T-helper 17 cell (primary cell): ENCODE measurements at places on chromosomes 3 and 15. TPM values are rescaled to one million over a fixed set of nuclear protein-coding genes. Genes with fewer than 3 reads are reported as not detected.
A peak's percentile ranks its signal among the peaks of the same experiment; 100 is the strongest.

RYR3 gene
- total RNA-seq, result 0.05 TPM

TP63 gene
- total RNA-seq, result 1.5 TPM

ISL2 gene
- total RNA-seq, result not detected

GPR176 gene
- not detected for total RNA-seq

VPS39 gene
- total RNA-seq, result 93.1 TPM

BFSP2 gene
- total RNA-seq, result 1.2 TPM

FANCD2OS gene
- total RNA-seq, result not detected

RPP25 gene
- 1.3 TPM for total RNA-seq

PPP1R14D gene
- not detected for total RNA-seq

INKA1 gene
- 5.2 TPM for total RNA-seq

LMAN1L gene
- 0.91 TPM for total RNA-seq

GRCh38 chr3:193980326-193980725 lies 155.6 kb upstream of the HES1 start:
- H3K4me3 ChIP-seq, result no peak overlapping the region
- H3K36me3 ChIP-seq, result no peaks in the 10 kb centered on the region
- peaks cover 11% of the 10 kb centered on the region for H3K27me3 ChIP-seq
- no peaks in the 10 kb centered on the region for H3K4me1 ChIP-seq

- H3K4me3 ChIP-seq, result no peak overlapping the region
- no peaks in the 10 kb centered on the region for H3K27me3 ChIP-seq
- no peaks in the 10 kb centered on the region for H3K36me3 ChIP-seq
- no peaks in the 10 kb centered on the region for H3K4me1 ChIP-seq
- no peak overlapping the region for H3K27ac ChIP-seq
These were observed 363.0 kb downstream of the PLOD2 start for GRCh38 chr3:145798007-145798406.

GRCh38 chr3:187223799-187224198 lies 26.5 kb downstream of the RTP1 start:
- H3K27me3 ChIP-seq, result peaks cover 32% of the 10 kb centered on the region
- no peak overlapping the region for H3K4me3 ChIP-seq
- DNase-seq, result no peak
- H3K4me1 ChIP-seq, result peaks cover 5% of the 10 kb centered on the region
- no peaks in the 10 kb centered on the region for H3K36me3 ChIP-seq

DNA sequence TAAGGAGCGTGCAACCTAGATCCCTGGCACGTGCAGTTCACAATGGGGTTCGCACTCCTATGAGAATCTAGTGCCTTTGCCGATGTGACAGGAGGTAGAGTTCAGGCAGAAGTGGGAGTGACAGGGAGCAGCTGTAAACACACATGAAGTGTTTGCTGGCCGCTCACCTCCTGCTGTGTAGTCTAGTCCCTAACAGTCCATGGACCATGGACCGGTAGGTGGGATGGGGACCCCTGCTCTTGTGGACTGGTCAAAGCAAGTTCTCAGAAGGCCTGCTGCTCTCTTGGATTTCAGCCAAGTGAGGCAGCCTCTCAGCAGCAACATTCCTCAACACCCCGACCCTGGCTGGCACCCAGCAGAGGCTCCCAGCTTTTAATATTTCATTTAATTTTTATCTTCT lies 58.2 kb upstream of the SNRPA1 start:
- H3K36me3 ChIP-seq, result no peaks in the 10 kb centered on the region
- no peaks in the 10 kb centered on the region for H3K4me1 ChIP-seq
- H3K27me3 ChIP-seq, result peaks cover 51% of the 10 kb centered on the region
- no peak for DNase-seq

GRCh38 chr15:27623560-27624305 lies 475.4 kb downstream of the OCA2 start:
- no peak overlapping the region for H3K4me3 ChIP-seq
- no peak for DNase-seq
- H3K27me3 ChIP-seq, result no peaks in the 10 kb centered on the region
- H3K36me3 ChIP-seq, result no peaks in the 10 kb centered on the region
- H3K27ac ChIP-seq, result no peak overlapping the region

DNA sequence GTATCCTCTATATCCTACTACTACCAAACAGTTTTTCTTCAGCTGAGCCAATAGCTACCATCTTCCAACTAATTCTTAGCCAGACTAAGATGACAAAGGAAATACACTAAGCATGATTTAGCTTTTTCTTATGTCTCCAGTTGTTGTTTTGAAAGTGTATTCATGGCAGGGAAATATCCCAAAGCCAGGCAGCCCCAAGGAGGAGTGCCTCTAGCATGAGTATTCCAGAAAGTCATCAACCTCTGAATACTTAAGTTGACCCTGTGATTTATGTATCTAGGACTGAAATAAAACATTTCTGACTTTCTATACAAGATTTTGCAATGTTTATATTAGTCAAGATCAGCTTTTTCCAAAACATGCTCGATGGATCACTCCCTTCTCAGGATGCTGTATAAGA lies 449.1 kb downstream of the IL5RA start:
- H3K36me3 ChIP-seq, result no peaks in the 10 kb centered on the region
- H3K4me3 ChIP-seq, result no peak overlapping the region
- peaks cover 6% of the 10 kb centered on the region for H3K27me3 ChIP-seq
- no peaks in the 10 kb centered on the region for H3K4me1 ChIP-seq

DNA sequence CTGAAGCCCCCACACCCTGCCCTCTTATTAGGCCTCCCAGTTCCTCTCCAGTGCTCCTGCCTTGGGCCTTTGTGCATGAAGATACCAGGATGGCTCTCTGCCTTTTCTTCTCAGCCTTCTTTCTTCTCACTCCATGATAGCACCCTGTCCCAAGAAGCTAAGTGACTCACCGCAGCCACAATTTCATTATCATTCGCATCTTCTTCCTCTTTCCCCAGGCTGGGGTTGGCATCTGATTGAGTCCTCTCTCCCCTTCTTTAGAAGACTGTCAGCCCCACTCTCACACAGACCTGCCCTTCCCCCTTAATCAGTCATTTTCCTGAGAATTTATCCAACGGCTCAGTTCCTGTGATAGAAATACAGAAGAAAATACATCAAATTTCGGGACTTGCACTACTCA lies 102.0 kb downstream of the STAC start:
- no peak overlapping the region for H3K4me3 ChIP-seq
- no peak for DNase-seq
- H3K36me3 ChIP-seq, result peaks cover 2% of the 10 kb centered on the region
- no peaks in the 10 kb centered on the region for H3K4me1 ChIP-seq

- peaks cover 2% of the 10 kb centered on the region for H3K4me1 ChIP-seq
- DNase-seq, result no peak
- no peaks in the 10 kb centered on the region for H3K27me3 ChIP-seq
These were observed 59.9 kb upstream of the PTX3 start for GRCh38 chr3:157376603-157377300.

DNA sequence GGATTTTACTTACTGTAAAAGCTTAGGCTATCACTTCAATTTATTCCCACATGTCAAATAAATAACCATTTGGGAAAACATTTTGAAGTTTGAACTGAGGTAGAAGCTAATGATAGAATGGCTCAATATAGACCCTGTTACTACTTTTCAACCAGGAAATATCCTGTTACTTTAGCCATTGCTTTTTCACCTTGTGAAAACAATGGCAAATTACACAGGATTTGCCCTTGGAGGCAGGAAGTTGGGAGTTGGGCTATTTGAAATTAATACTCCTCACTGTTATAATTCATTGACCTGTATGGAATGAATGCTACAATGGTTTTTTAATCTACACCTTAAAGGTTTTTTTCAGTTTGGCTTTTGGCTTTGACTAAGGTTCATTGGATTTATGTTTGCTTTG lies 98.1 kb upstream of the UBE2E2 start:
- no peaks in the 10 kb centered on the region for H3K36me3 ChIP-seq
- H3K4me3 ChIP-seq, result no peak overlapping the region
- no peak overlapping the region for H3K27ac ChIP-seq
- DNase-seq, result no peak
- H3K4me1 ChIP-seq, result no peaks in the 10 kb centered on the region

DNA sequence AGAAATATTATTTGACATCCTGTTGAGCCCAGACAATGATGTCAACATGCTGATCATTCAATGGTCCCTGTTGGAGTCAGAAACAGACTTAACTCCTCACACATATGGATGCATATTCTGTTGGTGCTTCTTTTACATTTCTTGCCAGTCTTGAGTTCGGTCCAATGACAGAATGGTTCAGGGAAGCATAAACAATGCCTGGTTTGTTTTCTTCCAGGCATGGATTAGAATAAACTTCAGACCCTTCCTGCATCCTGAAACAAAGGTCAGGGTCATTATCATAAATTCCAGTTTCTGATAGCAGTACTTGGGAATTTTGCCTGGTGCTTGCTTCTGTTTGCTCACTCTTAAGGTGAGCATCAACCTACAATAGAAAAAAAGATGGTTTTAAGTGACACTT lies 33.3 kb downstream of the BTLA start:
- no peaks in the 10 kb centered on the region for H3K27me3 ChIP-seq
- no peak overlapping the region for H3K4me3 ChIP-seq
- peaks cover 55% of the 10 kb centered on the region for H3K4me1 ChIP-seq
- no peak overlapping the region for H3K27ac ChIP-seq
- DNase-seq, result no peak

DNA sequence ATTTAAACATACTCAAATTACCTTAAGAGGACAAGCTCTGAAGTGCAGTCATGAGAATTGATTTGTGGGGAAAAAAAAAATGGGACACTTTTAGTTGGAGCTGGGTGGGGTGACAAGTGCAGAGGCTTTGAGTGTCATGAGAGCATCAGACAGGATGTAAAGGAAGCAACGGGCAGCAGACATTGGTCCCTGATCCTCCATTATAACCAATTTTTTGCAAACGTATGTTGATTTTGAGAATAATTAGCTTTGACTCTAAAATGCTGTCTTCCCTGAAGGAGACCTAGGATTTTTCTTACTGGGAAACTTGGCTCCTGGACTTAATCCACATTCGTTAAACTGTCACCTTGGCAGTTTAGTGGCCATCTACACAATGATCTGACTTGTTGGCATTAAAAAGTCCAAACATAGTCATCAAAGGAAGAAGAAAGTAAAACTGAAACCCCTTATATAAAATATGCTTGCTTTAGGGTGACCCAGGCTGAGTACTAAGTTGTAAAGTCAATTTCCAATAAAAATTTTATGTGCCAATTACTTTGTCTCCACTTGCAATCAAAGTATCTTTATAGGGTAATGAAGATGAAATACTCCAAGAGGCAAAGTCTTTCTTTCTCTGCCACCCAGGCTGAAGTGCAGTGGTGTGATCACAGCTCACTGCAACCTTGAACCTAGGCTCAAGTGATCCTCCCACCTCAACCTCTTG lies 45.6 kb downstream of the BCL2L10 start:
- no peak for DNase-seq
- peak overlapping the region; percentile 72 for H3K27ac ChIP-seq
- H3K27me3 ChIP-seq, result no peaks in the 10 kb centered on the region
- no peak overlapping the region for H3K4me3 ChIP-seq
- H3K36me3 ChIP-seq, result peaks cover 12% of the 10 kb centered on the region

DNA sequence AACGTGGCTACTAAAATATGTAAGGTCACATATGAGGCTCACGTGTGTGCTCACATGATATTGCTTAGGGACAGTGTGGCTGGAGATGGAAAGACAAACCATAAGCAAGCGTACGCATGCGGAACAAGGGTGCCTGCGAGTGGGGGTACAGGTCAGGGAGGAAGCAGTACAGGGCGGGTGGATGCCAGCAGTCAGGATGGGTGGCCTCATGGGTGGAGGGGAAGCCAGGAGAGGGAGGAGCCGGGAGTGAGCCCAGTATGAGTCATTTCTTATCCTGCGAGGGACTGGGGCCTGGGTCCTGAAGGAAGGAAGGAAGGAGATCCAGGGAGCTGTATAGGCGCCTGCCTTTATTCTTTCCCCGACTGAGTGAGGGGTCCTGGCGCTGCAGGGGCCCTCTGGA lies 42.0 kb upstream of the CGNL1 start:
- no peak overlapping the region for H3K27ac ChIP-seq
- no peak for DNase-seq
- peaks cover 2% of the 10 kb centered on the region for H3K36me3 ChIP-seq
- peaks cover 4% of the 10 kb centered on the region for H3K4me1 ChIP-seq

GRCh38 chr3:79097964-79098660 lies 669.7 kb downstream of the ROBO1 start:
- H3K27me3 ChIP-seq, result no peaks in the 10 kb centered on the region
- H3K36me3 ChIP-seq, result no peaks in the 10 kb centered on the region
- no peak overlapping the region for H3K27ac ChIP-seq
- no peak for DNase-seq
- H3K4me1 ChIP-seq, result no peaks in the 10 kb centered on the region
- no peak overlapping the region for H3K4me3 ChIP-seq

GRCh38 chr15:65938604-65939003 lies 69.3 kb downstream of the RAB11A start:
- peaks cover 11% of the 10 kb centered on the region for H3K4me1 ChIP-seq
- no peaks in the 10 kb centered on the region for H3K36me3 ChIP-seq
- no peak overlapping the region for H3K4me3 ChIP-seq
- no peak for DNase-seq
- no peak overlapping the region for H3K27ac ChIP-seq
- H3K27me3 ChIP-seq, result peaks cover 4% of the 10 kb centered on the region

DNA sequence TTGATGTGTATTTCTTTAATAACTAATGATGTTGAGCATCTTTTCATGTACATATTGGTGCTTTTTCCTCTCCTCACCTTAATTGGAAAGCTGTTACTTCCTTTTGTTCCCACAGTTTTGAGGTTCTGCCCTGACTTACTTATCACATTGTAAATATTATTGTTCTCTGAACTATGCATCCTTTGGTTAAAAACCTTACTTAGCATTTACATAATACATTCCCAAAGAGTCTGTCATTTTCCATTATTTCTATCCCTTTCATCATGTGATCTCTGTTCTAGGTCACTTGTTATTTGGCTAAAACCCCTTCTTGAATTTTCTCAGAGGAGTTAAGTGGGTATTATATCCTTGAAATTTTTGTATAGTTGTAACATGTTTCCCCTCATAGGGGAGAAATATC lies 33.0 kb downstream of the SLC12A6 start:
- peaks cover 19% of the 10 kb centered on the region for H3K4me1 ChIP-seq
- DNase-seq, result no peak
- no peaks in the 10 kb centered on the region for H3K27me3 ChIP-seq
- peaks cover 8% of the 10 kb centered on the region for H3K36me3 ChIP-seq

- H3K36me3 ChIP-seq, result peaks cover 2% of the 10 kb centered on the region
- DNase-seq, result no peak
- no peaks in the 10 kb centered on the region for H3K4me1 ChIP-seq
- H3K4me3 ChIP-seq, result no peak overlapping the region
- H3K27me3 ChIP-seq, result peaks cover 7% of the 10 kb centered on the region
These were observed 21.3 kb upstream of the BHLHE40 start for GRCh38 chr3:4957978-4958377.

DNA sequence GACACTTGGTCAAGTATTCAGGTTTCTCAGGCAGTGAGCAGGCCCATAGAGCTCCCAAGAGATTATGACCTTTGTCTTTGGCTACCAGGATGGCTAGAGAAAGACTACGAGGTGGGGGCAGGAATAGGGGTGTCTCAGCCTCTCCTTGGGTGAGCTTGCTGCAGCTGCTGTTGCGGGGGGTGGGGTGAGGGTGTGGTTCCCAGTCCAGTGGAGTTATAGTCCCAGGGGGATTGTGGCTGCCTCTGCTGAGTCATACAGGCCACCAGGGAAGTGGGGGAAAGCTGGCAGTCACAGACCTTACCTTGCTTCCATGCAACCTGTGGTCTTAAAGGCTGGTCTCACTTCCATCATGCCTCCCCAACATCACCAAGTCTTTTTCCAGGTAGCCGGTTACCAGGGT lies 31.7 kb downstream of the ATP2C1 start:
- no peak overlapping the region for H3K4me3 ChIP-seq
- DNase-seq, result no peak
- no peaks in the 10 kb centered on the region for H3K27me3 ChIP-seq
- peaks cover 2% of the 10 kb centered on the region for H3K36me3 ChIP-seq
- H3K4me1 ChIP-seq, result peaks cover 31% of the 10 kb centered on the region
